ENCODE measurements at places on chromosomes 3 and 15. TPM values are rescaled to one million over a fixed set of nuclear protein-coding genes. Genes with fewer than 3 reads are reported as not detected.

ST8SIA2 gene
- 2.4 TPM for total RNA-seq

C3orf49 gene
- not detected for total RNA-seq

GPR27 gene
- total RNA-seq: 5.5 TPM

CYP1A2 gene
- total RNA-seq: not detected

LAMB2 gene
- total RNA-seq: 1,096 TPM

RAB43 gene
- 29.7 TPM for total RNA-seq

GHSR gene
- not detected for total RNA-seq

CPNE4 gene
- not detected for total RNA-seq

CHRD gene
- total RNA-seq: 1.5 TPM

- no peak for DNase-seq
Measured at GRCh38 chr15:43118829-43119228, 13.0 kb upstream of the UBR1 start.

GRCh38 chr3:29822071-29822470, 541.2 kb downstream of the RBMS3 start:
- DNase-seq: no peak

DNA sequence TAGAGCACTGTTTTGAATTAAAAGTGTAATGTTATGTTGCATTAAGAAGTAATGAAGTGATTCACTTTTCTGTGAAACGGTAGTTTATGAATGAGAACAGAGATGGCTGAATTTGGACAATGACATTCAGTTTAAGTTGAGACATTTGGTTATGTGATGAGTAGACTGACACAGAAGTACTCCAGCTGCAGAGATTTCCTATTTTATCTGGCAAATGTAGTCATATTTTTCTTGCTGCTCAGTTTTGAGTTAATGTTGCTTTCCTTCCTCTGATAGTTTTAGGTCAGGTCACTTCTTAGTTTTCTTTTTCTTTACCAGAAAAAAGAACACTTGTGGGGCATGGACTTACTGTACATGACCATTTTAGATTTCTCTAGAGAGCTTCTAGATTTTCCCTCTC, 51.2 kb downstream of the ASB7 start:
- no peak for DNase-seq

- DNase-seq: no peak
Measured at GRCh38 chr3:47006145-47006651, 26.7 kb downstream of the NBEAL2 start.

DNA sequence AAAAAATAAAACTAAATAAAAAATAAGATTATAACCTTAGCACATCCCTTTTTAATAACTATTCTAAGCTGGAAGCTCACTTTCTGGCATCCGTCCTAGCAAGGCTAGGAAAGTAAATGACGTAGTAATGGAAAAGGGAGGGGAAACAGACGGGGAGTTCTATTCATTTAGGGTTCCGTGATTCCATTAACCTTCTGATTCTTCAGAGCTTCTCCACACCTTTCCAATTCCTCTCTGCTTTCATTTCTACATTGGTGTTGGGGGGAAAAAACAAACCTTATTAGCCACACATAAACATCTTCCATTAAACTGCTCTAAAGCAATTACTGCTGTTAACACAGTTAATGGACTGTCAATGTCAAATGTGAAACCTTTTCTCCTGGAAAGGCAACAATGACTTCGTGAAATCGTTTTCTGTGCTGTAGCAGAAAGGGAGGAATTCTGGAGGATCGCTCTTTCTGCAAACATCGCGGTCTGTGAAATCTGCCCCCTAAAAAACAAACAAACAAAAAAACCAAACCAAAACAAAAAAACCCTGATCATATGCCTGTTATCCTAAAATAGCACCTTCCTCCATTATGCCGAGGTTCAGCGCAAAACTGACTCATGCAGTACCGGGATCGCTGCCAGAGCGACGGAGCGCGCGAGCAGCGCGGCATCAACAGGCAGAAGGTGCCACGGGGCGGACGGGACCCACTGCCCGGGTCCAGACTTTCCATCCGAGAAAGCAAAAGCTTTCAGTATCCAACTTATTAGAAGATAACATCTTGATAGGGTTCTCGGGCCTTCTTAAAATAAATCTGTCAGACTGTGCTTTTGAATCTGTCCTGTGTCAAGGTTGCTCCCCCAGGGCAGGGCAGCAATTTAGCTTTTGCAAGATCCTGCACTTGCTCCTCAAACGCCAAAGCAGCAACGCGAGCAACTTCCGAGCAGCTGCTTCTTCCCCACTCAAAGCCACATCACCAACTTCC, 156.2 kb downstream of the FGF12 start:
- DNase-seq: peak; percentile 68

DNA sequence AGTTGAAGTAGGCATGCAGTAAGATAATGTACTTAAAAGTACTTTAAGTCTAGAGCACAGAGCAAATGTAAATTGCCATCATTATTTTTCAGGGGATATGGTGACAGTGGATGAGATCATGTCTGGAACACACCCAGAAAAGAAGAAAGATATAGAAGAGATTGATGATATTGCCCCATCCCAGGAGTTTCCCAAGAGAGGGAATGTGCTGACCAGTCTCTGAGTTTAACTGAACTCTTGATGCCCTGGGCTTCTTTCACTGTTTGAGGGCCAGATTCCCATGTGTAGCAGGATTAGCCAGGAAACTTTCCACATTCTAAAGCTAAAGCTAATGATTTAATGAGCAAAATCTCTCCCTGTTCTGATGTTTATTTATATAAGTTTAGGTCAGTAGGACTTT, 366.8 kb upstream of the UMPS start:
- no peak for DNase-seq

GRCh38 chr15:92625251-92625980, 30.2 kb downstream of the FAM174B start:
- DNase-seq: no peak

DNA sequence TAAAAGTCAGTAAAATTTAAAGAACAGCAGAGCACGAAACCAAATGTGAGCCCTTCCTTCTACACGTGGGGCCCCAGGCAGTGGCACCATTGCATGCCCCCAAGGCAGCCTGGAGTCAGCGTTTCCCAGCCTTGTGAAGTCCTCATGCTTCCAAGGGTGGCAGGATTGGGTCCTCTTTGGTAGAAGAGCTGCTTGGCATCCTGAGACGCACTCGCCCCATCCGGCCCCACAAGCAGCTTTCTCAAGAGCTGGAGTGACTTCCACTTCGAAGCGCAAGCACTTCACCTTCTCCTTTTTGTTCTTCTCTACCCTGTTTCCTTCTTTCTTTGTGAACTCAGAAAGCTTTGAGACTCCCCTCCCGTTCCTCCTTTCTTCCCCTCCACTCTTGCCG, 34.7 kb downstream of the ZNF710 start:
- peak; percentile 30 for DNase-seq

GRCh38 chr3:48661501-48662144, 1.1 kb downstream of the CELSR3 start:
- peak; percentile 96 for DNase-seq

DNA sequence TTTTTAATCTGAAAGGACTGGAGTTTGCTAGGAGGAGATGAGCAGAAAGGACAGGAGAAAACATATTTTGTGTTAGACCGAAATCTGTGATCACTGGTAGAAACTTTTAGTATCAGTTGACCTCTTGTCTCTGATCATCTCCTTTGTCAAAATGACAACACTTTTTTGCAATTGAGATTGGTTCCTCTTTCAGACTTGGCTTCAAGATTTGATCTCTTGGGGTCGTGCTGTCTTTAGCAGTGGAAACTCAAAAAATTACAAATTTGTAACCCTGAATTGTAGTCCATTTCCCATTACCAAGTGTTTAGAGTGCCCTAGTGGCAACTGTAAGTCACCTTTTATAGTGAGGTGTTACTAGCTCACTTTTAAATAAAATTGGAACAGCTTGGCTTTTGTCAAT, 107.4 kb downstream of the KLHL25 start:
- DNase-seq: no peak

- DNase-seq: no peak
Measured at GRCh38 chr3:41330465-41330864, 131.2 kb downstream of the CTNNB1 start.

- no peak for DNase-seq
Measured at GRCh38 chr3:169147238-169148008, 516.1 kb downstream of the MECOM start.

- no peak for DNase-seq
Measured at GRCh38 chr3:105401691-105402149, 35.0 kb downstream of the ALCAM start.
